Right cardiac atrium (tissue), 5 donors: ENCODE measurements at places on chromosomes 13 and 19.

- peak; percentile 36 for DNase-seq
Observed at GRCh38 chr13:90502153-90502552, 845.3 kb upstream of the MIR17HG start.

- DNase-seq = no peak
Observed at GRCh38 chr19:3494559-3494958, 5.9 kb downstream of the DOHH start.

- no peak for DNase-seq
Observed at GRCh38 chr13:37418490-37418889, 180.1 kb downstream of the POSTN start.

- DNase-seq = no peak
Observed at GRCh38 chr13:100044936-100045335, 44.0 kb upstream of the PCCA start.

DNA sequence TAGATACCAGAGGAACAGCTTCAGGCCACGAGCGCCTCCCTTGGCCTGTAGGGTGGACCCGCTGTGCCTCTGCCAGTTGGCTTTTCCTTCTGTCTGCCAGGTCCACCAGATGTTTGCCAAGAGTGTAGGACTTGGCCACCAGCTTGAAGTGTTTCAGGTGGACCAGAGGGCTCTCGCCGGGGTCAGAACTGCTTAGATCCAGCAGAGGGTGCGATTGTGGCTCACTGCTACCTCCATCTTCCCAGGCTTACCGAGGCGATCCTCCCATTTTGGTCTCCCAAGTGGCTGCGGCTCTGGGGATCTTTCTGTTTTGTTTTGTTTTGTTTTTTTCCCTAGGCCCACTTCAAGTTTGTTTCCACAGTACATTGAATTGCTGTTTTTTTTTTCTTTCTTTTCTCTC, 23.0 kb upstream of the ZNF730 start:
- no peak for DNase-seq

- DNase-seq = no peak
Observed at GRCh38 chr13:69496981-69497380, 610.6 kb upstream of the ATXN8OS start.

DNA sequence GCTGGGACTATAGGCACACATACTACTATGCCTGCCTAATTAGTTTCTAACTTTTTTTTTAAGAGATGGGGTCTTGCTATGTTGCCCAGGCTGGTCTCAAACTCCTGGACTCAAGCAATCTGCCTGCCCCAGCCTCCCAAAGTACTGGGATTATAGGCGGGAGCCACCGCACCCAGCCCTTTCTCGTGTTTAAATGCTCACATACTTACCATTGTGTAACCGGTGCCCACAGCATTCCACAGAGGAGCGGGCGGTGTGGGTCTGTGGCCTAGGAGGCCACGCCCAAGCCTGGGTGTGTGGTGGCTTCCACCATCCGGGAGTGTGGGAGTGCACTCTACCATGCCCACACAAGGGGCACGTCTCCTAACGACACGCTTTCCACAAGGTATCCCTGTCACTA, 7.7 kb downstream of the LMNB2 start:
- DNase-seq = no peak

DNA sequence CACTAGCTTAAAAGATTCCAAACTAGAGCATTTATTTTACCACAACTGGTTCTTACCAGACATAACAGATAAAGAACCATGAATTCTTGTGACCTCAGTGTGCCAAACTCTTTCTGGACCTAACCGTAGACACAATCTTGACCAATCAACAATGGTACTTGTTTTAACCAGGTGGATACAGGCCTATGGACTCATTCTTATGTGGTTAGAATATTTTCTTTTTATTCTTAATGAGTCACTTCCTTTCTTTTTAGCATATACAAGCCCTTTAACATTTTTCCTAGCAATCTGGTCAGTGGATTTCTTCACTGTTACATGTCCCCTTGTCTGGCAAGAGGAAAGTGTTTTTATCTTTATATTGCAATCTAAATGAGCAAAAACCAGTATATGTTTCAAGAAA, 792.1 kb upstream of the SPRY2 start:
- DNase-seq = no peak

DNA sequence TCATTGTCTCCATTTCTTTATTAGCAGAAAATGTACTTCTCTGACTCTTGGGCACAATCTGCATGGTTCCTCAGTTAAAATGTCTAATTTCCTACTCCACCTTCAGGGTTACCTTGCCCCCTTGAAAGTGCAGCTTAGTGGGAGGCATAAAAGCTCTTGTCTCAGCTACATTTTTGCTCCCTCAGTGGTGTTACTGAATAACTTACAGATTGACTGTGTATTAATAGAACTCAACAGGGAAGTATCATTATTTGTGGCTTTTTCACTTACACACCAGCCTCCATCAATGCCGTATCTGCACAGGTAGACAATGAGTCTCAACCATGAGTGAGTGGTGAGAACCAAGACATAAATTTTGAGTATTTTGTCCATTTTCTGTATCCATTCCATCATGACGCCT, 456.2 kb upstream of the MIR17HG start:
- DNase-seq = no peak
